ENCODE measurements at places on chromosomes 2 and 18.

DNA sequence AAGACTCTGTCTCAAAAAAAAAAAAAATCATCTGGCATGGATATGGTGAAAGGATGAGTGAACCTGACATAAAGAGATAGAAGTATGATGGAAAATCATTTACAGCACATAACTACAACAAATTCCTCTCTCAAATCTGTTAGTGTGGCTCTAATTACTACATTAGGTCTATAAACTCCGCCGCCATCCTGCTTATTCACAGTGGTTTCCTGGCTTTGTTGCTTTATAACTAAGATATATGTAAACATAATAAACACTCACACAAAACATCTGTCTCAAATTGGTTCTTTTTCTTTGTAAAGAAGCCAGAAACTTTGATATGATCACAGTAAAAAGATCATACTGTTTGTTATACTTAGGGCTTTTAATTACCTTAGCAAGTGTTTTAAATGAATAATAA lies 412.6 kb upstream of the FAM98A start:
- no peak for DNase-seq

DNA sequence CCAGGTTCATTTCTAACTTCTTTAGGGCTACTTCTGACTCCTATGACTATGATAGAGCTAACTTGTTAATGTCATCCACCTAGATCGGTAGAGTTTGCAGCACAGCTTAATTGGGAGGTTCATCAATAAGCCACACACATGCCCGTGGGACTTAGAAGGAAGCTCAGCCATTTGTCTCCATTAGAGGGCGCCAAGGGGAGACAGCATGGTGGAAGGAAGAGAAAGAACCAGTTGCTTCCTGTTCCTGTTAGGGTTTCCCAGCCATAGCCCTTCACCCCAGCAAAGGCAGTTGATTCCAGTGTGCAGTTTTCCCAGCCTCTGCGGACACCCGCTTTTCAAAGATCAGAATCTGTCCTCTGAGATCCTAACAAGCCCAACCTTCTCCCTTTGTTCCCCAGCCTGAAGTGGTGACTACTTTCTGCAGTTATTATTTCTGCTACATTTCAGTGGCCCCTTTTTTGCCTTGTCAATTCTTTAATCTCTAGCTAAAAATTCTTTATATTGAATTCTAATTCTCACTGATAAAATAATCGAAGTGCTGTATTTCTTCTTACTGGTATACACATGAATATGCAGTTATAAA lies 30.3 kb downstream of the MAIP1 start:
- DNase-seq: peak; percentile 11

DNA sequence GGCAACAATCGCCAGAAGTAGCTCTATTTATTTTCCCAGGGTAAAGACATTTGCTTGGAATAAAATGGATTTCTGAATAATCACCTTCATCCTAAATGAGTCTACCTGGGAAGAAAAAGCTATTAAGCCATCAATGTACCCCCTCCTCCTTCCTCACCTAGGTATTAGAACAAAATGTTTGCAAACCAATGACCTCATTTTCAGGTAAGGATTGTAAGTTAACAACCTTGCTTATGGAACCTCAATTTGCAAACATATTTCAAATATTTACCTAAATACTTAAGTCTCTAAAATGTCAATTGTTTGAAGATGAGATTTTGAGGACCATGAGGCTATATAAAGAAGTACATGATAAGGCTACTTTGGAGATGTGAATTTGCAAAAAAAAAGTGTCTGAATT lies 43.9 kb downstream of the CAVIN2 start:
- no peak for DNase-seq

DNA sequence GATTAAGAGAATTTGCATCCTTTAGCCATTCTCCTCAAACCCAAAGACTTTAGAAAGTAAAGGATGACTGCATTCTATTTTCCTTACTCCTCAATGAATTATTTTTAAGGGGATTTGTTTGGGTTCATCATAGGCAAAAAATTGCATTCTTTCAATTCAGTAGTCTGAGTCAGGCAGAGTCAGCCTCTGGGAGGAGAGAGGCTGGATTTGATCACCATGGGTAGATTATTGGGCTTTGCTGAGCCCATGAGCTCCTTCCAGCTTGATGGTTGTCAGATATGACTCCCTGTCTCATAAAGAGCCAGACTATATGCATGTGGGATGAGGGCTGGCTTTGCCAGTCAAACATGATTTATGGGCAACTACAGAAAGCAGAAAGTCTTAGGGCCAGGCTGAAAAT lies 101.2 kb downstream of the KCNS3 start:
- DNase-seq: no peak

DNA sequence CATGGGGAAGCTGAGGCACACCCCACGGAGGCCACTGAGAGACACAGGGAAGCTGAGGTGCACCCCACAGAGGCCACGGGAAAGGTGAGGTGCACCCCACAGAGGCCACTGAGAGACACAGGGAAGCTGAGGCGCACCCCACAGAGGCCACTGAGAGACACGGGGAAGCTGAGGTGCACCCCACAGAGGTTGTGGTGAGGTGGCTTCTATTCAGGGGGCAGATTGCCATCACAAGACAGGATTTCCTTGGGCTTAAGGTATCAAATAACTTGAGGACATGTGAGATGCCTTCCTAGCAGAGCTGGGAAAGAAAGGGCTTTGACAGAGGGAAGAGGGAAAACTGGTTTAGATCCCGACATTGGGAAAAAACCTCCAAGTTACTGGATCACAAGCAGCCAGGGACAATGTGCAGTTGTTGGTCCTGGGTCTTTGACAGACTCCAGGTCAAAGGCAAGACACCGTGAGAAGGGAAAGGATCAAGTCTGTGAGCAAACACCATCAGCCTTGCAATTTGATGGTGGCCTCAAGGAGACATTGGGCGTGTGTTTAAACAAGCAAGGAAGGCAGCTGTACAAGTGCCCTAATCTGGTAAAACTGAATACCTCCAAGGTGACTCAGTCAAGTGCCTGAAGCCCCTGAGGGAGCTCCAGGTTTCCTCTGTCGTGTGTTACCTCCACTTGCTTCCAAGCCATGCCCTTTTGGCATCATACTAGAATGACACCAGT lies 133.2 kb upstream of the EPAS1 start:
- DNase-seq: no peak

GRCh38 chr2:200483729-200484198 lies 26.1 kb downstream of the KCTD18 start:
- no peak for DNase-seq

GRCh38 chr2:241302759-241303651 lies 12.5 kb downstream of the HDLBP start:
- DNase-seq: no peak

DNA sequence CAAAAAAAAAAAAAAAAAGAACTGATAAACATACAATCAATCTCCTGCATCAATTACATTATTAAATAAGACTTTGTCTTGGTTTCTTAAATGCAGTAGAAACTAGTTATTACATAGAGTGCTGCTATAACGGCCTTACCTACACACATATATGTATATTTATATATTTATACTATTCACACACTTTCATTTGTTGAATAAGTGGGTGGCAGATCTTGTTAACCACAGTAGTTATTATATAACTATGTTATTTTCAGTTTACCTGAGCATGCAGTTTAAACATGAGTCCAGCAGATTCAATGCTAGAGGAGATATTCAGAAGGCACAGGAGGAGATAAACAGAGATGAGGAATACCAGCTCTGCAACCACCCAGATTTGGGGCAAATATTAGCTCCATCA lies 81.5 kb upstream of the CD226 start:
- no peak for DNase-seq

- no peak for DNase-seq
Observed at GRCh38 chr2:64447317-64448040, 6.5 kb upstream of the LGALSL start.

DNA sequence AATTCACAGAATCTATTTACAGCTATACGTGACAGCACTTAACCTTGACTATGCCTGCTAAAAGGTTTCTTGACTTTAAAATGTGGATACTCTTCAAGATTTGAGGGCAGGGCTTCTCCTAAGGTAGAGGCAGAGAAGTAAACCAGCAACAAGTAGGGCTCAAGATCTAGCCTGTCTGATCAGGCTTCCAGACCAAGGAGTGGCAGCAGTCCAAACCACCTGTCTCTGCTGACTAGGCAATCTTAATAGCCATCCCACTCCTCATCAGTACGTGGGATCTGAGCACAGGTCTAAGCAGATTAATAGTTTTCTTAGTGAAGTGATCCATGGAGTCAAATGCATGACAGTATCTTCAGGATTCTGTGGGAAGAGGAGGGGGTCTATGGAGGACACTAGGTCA lies 100.4 kb downstream of the GPD2 start:
- no peak for DNase-seq

GRCh38 chr2:227853765-227854271 lies 17.6 kb upstream of the DAW1 start:
- no peak for DNase-seq

DNA sequence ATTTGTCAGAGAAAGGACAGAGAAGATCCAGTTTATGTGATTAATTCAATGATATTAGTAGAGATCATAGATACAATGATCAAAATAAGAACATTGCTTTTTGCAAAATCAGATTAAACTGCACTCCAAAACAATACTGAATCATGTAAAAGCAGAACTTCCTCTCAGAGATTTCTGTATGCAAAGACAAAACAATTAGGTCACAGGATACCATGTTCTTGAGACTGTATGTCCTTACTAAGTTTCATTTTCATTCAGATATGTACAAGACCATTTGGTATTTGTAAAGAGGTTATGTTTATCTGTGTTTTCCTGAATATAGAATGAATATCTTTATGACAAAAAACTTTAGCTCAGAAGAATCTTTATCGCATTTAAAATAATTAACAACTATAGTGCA lies 161.8 kb downstream of the DLGAP1 start:
- DNase-seq: no peak

GRCh38 chr18:76572518-76573247 lies 77.6 kb upstream of the ZNF516 start:
- no peak for DNase-seq

GRCh38 chr2:60745330-60745729 lies 10.7 kb upstream of the PAPOLG start:
- no peak for DNase-seq

- DNase-seq: no peak
Observed at GRCh38 chr2:153455861-153456260, 22.7 kb downstream of the RPRM start.

- DNase-seq: no peak
Observed at GRCh38 chr2:34736482-34736881, 1137.4 kb upstream of the FAM98A start.

DNA sequence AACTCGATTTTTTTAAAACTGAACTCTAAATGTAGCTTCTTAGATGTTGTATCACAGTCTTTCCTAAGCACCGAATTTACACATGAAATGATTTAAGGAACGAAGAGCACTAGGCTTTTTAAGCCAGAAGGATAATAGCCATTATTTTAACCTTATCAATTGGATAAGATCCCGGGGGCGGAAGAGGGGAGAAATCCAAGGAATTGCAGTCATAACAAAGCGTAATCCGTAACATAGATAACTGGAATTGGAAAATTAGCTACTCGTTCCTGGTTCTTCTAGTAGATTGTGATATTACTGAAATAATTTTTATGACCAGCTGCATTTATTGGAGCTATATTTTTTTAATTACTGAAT lies 988 bp upstream of the KANSL1L start:
- no peak for DNase-seq

- no peak for DNase-seq
Observed at GRCh38 chr2:85834466-85834865, 54.3 kb downstream of the ST3GAL5 start.

GRCh38 chr18:35337286-35337685 lies 6.9 kb downstream of the ZNF24 start:
- no peak for DNase-seq
